SJSA1 (cell line): ENCODE measurements at places on chromosomes 2 and 18.

- DNase-seq, result no peak
These were observed 22.1 kb downstream of the OTOF start for GRCh38 chr2:26455670-26456439.

DNA sequence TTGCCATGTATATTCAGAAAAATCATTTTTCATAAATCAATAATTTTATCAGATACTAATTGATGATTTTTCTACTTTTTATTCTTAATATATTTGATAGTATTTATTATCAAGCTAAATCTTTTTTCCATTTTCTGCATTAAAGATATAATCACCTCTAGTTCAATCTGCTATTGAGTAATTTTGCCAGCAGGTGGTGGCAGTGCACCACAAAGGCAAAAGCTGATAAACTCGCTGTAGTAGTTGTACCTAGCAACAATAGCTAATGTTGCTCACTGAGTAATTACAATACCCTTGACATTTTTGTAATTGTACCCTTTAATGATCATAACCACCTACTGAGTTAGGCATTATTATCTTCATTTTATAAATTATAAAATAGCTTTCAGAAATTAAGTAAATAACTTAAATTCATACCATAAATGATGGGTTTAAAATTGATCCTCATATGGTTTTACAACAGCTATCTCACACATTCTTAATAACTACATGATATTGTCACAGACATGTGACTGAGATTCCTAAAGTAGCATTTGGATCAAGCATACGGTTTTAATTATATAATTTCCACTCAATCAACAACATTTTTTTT lies 52.0 kb upstream of the CALCRL start:
- peak; percentile 46 for DNase-seq

GRCh38 chr2:177289824-177290628 lies 25.5 kb upstream of the NFE2L2 start:
- DNase-seq, result no peak

DNA sequence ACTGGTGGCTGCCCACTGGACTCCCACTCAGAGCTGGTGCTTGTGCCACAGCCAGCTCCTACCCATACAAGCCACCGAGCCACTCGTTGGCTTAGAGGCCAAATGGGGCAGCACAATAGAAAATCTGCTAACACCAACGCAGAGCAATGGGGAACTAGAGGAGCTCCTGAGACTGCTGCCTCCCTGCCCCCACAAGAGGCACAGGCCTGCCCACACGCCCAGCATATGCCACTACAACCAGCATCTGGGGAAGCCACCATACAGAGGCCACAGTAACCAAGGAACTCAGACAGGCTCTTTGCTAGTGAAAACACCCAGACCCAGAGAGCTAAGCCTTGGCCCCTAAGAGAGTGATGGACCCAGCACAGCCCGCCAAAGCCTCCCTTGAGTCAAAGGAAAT lies 231.2 kb upstream of the RAB6C start:
- DNase-seq, result no peak

DNA sequence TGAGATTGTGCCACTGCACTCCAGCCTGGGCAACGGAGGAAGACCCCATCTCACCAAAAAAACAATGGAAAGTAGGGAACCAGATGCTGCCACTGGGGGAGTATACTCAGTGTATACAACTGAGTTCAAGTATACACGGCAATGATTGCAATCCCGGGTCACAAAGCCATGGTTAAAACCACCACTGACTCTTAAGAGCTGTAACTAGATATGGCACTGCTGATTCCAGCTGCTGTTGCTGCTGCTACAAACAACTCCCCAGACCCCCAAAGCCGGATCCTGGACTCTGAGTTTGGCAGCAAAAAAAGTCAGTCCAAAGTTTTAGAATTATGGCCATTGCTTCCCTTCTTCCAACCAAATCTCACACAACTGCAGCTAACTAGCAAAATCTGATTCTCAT lies 43.7 kb upstream of the COX7A2L start:
- DNase-seq, result peak; percentile 17

DNA sequence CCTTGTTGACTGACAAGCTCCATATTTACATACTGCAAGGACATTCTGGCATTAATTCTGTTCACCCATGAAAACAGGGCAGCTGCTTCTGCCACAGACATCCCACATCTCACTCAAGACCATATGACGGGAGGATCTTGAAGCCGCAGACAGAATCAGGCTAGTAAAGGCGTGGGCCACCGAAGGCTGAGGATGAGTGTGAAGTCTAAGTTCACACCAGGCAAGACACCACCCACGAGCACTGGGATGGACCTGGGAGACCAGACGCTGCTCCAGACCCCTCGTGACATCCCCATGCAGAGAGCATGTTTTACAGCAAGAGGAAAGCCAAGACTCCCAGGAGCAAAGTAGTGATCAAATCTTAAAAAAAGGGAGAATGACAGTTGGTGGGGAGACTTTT lies 3.2 kb downstream of the FHL2 start:
- DNase-seq, result no peak

GRCh38 chr18:12990123-12990475 lies 1.1 kb upstream of the CEP192 start:
- DNase-seq, result peak; percentile 6

DNA sequence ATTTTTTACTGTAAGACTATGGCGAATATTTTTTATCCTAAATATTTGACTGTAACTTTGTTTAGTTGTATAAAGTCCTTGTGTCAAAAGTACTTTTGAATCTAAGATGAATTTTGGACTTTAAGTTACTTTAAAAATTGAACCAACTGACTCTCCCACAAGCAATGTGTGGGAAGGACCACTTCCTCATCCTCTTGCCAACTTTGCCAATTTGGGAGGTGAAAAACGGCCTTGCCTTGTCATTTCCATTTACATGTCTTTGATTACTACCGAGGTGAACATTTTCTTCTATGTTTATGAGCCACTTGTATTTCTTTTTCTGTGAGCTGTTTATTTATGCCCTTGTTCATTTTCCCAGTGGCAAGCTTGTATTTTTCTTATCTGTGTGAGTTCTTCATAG lies 12.8 kb upstream of the MSGN1 start:
- no peak for DNase-seq

GRCh38 chr18:76374330-76375281 lies 120.4 kb downstream of the ZNF516 start:
- DNase-seq, result no peak
